Urinary bladder (tissue), 4 donors: ENCODE measurements at places on chromosomes 13 and 19. TPM values are rescaled to one million over a fixed set of nuclear protein-coding genes. Genes with fewer than 3 reads are reported as not detected.

DNA sequence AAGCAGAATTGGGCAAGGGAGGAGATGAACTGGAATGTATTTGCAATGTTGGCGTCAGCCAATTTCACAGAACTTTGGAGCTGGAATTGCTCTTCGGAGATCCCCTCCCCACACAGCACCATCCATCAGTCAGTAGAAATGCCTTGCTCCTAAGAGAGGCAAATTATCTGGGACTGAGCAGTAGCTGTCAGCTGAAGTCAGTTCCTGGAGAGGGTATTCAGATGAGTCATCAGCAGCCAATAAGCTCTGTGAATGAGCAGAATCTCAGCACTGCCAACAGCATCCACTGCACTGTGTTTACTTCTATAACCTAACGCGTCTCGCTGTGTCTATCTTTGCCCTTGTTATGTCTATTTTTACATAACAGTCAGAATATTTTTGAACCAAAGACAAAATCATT is 213.7 kb downstream of the SLITRK5 start:
- no peak for DNase-seq

DNA sequence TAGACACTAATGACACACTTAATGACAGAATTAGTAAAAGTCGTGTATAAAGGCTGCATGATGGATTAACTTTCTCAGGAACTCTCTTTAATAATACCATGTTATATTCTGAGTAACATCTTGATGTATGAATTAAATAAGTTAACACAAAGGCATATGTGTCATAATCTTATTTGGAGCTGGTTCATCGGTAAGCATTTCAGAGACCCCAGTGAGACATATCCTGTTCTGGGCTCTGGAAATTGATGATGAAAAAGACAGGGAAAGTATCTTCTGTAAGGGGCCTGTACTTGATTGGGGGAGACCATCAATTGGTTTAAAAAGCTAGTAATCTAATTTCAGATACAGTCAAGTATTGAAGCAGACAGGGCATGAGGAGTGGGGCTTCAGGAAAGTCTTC is 547.9 kb downstream of the GPC6 start:
- no peak for DNase-seq

DNA sequence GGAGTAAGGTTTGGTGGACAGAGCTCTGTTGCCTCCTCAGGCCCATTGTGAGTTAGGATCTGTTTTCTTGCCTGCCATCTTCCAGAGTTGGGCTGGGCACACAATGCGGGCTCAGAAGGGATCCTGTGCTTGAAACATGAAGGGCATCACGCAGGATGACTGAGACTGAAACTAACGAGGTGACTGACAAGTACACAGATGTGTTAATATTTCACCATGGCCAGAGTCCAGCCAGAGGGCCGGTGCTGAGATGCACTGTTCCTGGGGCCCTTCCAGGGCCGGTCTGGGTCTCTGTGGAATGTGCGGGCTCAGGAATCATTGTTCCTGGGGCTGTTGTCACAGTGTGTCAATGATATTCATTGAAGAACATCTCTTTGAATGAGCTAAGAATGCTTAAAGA is 163.7 kb downstream of the URI1 start:
- no peak for DNase-seq

DNA sequence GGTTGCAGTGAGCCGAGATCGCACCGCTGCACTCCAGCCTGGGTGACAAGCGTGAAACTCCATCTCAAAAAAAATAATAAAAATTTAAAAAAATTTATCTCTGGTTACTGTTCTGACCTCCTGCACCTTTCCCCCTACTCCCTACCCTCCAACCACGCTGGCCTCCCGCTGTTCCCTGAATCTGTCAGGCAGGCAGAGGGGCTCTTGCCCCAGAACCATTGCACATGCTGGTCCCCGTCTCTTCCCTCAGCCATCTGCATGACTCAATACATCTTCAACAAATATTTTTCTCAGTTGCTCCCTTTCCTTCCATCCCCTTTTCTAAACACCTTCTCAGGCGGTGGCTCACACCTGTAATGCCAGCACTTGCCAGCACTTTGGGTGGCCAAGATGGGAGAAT is 1.1 kb upstream of the FAM187B start:
- no peak for DNase-seq

DNA sequence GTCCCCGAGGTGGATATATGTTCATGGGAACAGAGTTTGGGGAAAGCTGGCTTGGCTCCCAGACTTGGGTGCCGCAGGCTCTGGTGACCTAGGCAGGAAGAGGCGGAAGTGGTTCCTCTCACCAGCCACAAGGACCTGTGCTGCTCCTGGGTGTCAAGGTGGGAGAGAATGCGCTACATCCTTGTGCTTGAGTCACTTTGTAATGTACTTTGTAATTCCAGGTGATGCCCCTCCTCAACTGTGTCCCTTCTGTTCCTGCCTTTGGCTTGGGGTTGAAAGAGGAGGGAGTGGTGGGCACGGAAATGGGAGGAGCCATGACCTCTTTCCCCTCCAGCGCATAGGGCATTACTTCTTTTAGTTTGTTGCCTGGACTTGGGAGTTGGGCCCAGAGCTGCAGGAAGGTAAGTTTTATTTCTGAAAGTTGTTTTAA is 10.9 kb downstream of the GARRE1 start:
- no peak for DNase-seq

- no peak for DNase-seq
Observed at GRCh38 chr19:23999821-24000610, 85.3 kb downstream of the ZNF726 start.

- no peak for DNase-seq
Observed at GRCh38 chr19:14114854-14115253, 2.7 kb downstream of the PRKACA start.

DNA sequence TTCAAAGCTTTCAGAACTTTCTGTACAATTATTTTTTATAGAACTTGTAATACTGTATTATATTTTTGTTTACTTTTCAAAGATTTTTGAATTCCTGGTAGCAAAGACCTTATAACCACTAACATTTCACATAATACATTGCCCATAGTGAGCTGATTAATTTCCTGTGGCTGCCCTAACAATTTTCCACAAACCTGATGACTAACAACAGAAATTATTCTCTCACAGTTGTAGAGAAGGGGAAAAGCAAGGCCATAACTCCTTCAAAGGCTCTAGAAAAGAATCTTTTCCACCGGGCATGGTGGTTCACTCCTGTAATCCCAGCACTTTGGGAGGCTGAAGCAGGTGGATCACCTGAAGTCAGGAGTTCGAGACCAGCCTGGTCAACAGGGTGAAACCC is 19.1 kb downstream of the KLF12 start:
- DNase-seq = no peak

- DNase-seq = no peak
Observed at GRCh38 chr19:57314146-57314545, 6.1 kb upstream of the ZNF543 start.

DNA sequence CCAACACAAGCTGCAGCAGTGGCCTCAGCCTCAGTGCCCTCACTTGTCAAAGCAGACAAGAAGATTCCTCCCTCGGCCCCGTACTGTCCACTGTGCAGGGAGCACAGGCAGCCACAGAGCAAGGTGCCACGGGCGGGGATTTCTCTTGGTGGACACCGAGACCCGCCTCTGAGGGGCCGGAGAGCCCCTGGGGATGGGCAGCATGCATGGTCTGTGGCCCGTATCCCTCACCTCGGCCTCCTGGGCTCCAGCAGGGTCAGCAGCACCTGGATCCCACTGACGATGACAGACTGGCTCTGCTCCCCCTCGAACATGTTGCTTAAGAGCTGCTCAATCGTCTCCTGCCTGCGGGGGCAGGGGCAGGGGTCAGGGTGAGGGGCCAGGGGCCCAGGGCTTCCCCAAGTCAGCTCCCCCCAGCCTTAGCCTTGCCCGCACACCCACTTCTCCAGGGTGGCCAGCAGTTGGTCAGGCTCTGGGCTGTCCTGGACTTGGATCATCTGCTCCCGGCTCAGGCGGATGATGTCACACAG is 13.4 kb upstream of the TMEM86B start:
- no peak for DNase-seq

- DNase-seq = no peak
Observed at GRCh38 chr19:39839678-39840327, 5.8 kb upstream of the DYRK1B start.

GRCh38 chr13:100502446-100502845 is 86.1 kb downstream of the GGACT start:
- no peak for DNase-seq

DNA sequence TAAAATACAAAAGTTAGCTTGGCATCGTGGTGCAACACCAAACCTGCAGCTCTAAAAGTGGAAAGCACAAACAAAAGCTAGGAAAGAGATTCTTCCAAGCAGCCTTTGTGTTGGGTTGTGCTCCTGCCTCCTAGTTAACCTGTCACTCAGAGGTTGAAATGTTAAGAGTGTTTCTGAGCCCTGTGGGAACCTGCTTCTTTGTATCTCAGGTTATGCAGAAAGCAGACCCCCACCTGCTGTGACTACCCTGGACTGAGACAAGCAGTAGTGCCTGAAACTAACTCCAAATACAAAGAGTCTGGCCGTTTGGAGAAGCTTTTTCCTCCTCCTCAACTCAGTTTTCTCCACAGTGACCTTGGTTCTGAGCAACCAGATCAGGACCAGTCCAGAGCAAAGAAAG is 158.4 kb upstream of the CSNK1A1L start:
- no peak for DNase-seq

DNA sequence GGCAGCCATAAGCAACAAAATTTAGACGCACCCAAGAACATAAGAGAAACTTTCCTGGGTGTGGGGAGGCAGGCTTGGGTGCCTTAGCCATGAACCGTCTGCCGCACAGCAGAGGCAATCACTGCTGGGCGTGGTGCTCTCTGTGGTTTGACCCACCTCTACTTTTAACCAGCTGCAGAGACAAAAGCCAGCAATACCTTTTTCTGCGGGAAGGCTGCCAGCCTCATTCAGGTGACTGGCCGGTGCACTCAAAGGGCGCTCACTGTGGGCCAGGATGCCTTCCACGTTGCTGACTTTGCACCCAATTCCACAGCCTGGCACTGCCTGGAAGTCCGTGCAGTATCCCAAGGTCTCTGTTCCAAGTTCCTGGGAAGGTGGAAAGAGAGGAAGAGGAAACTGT is 69.1 kb downstream of the ATP7B start:
- no peak for DNase-seq

DNA sequence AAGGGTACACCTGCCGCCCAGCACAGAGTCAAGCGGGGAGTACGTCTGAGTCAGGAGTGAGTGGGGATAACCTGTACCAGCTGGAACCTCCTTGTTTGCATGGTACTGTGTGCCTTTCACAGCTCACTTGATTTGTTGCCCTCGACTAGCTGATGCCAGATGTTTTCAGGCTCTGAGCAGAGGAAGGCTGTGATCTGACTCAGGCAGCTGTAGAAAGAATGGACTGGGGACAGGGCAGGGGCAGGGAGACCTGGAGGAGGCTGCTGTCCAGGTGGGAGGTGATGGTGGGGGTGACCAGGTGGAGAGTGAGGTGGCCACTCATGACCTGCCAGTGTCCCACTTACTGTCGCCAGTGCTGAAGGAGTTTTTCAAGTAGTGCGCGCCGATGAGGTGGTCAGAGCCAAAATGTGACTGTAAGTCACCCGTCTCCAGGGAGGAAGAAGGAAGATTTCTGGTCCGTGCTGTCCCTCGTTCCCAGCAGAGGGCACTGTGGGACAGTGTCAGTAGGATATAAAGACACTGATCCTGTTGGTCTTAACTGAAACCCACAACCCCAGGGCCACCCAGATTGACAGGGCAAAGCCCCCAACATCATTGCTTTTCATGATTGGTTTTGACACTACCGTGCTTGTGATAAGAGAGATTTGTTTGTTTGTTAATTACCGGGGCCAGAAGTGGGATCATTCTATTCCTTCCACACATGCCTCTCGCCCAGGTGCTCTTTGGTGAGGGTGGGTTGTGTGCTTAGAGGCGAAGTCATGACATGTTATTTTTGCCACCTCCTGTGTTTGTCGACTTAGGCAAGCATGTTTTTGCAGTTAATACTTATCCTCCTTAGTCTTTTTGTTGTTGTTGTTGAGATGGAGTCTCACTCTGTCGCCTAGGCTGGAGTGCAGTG is 128.4 kb downstream of the DPF1 start:
- DNase-seq = peak; percentile 11

GRCh38 chr13:36891752-36892151 is 28.3 kb downstream of the SMAD9 start:
- DNase-seq = no peak

DNA sequence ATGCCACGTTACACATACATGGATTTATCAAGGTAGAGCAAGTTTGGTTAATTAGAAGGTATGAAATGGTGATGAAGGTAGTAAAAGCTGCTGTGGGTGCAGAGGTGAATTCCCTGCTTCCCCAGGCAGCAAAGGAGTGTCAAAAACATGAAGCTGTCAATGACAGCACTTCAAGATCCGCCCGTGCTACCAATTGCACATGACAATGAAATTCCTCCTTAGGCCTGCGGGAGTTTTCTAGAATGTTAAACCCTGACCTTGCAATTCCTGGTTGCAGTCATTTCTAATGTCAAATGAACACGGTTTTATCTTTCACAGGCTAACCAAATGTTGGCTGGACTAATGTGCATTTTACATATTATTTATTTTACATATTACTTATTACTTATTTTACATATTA is 67.7 kb upstream of the LSM14A start:
- no peak for DNase-seq

- DNase-seq = no peak
Observed at GRCh38 chr13:65830411-65831205, 1399.5 kb downstream of the PCDH9 start.

DNA sequence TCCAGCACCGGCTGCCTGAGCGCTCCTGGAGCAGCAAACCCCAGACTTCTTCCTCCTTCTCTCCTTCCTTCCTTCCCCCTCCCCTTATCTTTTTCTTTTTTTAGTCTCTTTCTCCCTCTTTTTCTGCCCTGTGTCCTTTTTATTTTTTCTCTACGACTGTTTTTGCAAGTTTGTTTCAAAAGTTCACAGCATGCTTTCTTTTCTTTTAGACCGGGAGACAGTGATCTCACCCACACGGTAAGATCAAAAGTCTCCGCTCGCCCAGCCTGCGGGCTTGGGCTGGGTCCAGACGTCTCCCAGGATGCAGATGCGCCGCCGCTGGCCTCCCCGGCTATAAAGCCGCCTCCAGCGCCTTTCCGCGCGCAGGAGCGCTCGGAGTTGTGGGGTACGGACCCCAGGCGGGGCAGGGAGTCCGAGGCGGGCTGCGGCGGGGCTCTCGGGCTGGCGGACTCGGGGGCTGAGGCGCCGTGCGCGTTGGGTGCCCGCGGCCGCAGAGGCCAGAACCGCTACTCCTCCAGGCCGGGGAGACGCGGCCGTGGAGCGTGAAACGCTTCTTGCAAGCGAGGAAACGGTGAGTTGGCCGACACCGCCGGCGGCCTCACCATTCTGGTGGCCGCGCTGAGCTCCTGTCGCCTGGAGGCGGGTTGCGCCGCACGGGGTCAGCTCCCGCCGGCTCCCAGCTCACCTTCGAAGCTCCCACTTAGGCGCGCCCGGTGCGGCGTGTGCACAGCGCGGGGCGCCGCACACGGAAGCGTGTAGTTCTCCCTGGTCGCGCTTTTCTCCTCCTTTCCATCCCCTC is 2.0 kb upstream of the TSHZ3 start:
- DNase-seq = no peak

Gene C5AR1
- 1.8 TPM for total RNA-seq

Gene SIX5
- 10.4 TPM for total RNA-seq

Gene ZNF506
- 71.4 TPM for total RNA-seq

Gene FXYD1
- total RNA-seq = 26.9 TPM

Gene F10
- total RNA-seq = 27.6 TPM

Gene ZSCAN4
- total RNA-seq = not detected

Gene ZNF675
- total RNA-seq = 29.2 TPM

Gene ADGRE3
- 0.16 TPM for total RNA-seq

Gene TPRX1
- total RNA-seq = not detected
